WTC11 (cell line): ENCODE measurements at places on chromosomes 7 and 10.

DNA sequence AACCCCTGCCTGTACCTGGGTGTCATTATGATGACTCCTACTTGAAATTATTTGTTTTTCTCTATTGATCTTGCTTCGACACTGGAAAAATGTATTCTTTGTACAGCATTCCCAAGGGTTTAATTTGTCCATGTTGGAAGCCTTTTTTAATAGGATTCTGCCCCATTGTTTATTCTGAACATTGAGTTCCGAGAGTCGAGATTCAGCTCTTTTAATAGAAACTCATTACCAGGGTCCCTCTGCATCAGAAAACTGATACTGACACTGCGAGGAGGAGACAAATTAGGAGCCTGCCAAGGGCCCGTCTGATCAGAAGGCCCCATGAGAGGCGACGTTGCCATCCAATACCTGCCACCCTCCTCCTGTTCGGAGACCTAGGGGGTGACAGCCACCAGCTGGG is 260.5 kb upstream of the ZMIZ1 start:
- no peak for DNase-seq

- DNase-seq = no peak
These were observed 551.7 kb downstream of the HTR7 start for GRCh38 chr10:90306187-90306586.

DNA sequence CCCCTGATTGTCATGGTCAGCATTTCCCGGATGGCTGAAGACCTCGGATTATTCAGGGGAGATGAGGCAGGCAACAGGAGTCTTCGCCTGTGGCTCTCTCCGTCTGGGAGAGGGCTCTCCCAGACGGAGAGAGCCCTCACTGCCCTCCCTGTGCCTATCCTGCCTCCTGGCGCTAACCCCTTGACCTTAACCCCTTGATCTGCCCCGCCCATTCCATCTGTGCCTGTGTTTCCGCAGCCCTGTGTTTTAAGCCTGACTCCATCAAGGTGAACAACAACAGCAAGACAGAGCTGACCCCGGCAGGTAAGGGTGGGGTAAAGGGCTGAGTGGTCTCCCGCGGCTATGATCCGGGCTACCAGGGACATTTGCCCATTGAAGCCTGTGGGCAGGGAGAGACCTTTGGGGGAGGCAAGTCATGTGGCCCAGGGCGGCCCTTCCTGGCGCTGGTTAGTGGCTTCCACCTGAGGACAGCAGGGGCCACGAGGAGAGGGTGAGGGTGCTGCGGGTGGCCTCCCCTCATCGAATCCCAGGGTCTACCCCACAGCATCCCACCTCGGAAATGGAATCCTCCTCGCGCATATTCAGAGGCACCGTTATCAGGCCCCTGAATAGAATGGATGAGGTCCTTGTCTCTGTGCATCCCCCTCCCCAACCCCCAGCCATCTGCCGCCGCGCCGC is 4.2 kb upstream of the MUC12 start:
- peak; percentile 48 for DNase-seq

GRCh38 chr7:2017914-2018568 is 214.7 kb downstream of the MAD1L1 start:
- peak; percentile 7 for DNase-seq

DNA sequence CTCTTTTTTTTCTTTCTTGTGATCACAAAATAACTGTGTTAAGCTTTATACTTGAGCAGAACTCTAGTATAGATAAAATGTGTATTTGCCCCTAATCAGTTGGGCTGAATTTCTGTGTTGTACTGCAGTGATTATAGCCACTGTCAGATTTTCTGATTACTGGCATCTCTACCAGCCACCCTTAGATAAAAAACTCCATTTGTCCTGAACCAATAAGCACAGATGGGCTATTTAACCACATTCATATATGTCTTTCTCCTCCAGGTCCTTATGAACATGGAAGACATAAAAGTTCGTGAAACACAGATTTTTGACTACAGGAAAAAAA is 38.3 kb downstream of the CFAP58 start:
- DNase-seq = no peak

- no peak for DNase-seq
These were observed 42.2 kb downstream of the AHR start for GRCh38 chr7:17340655-17341054.

GRCh38 chr7:158585721-158586498 is 1.7 kb downstream of the PTPRN2 start:
- no peak for DNase-seq

- no peak for DNase-seq
These were observed 118.0 kb downstream of the COBL start for GRCh38 chr7:51198654-51199053.

DNA sequence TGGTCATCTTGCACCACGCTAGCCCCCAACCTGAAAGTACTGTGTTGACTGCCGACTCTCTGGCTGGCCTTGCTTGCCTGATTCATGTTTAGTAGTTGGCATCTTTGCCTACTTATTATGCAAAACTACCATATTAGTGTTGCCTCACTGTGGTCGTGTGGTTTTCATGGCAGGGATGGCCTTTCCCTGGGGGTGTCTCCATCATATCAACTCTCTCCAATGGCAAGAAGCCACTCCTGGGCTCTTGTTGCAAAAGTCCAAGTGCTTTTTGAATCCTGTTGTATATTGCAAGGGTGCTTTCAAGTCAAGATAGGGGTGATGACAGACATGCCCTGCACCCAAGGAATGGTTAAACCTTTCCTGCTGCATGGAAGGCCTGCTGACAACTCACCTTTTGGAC is 39.4 kb downstream of the ABLIM1 start:
- no peak for DNase-seq

DNA sequence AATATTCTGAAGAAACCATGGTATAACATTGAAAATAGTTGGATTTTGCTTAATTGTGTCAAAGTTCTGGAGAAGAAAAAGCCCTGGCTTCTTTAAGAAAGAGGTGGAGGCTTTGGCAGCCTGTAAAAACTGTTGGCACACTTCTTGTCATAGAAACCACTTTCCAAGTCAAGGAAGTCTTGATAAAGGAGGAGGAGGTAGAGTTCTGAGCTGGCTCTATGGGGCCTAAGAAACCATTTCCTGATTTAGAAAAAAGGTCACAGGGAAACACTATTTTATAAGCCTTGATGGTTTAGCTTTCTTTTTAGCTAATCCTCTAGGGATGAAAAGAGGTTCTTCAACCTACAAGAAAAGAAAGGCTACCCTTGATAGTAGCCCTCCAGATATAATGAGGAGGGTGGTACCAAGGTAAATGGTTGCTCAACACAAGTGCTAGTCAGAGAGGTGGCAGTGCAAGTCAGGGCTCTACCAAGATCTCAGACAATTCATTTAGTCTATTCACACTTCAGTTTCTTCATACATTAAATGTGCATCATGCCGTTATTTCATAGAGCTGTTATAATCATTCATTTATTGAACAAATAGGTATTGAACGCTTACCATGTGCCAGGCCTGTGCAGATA is 346.9 kb downstream of the RNLS start:
- no peak for DNase-seq
